GM23248 (cell line): ENCODE measurements at places on chromosomes 11 and 22. TPM values are rescaled to one million over a fixed set of nuclear protein-coding genes. Genes with fewer than 3 reads are reported as not detected.

DNA sequence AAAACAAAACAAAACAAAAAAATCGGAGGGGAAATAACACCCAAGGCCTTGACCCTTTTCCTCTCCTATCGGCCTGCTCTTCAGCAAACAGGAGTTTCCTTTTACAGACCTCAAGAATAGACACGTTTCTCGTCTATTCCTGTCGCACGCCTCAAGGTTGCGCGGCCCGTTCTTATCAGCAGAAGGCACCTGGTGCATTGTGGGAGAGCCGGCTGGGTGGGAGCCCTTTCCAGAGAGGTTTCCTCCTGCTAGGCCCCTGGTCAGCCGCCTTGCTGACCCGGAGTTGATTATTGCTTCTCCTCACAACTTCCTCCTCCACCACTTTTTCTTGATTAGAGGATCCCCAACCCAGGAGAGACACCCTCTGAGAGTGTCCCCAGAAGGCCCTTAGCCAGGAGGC lies 497.3 kb downstream of the MIAT start:
- no peak for DNase-seq

DNA sequence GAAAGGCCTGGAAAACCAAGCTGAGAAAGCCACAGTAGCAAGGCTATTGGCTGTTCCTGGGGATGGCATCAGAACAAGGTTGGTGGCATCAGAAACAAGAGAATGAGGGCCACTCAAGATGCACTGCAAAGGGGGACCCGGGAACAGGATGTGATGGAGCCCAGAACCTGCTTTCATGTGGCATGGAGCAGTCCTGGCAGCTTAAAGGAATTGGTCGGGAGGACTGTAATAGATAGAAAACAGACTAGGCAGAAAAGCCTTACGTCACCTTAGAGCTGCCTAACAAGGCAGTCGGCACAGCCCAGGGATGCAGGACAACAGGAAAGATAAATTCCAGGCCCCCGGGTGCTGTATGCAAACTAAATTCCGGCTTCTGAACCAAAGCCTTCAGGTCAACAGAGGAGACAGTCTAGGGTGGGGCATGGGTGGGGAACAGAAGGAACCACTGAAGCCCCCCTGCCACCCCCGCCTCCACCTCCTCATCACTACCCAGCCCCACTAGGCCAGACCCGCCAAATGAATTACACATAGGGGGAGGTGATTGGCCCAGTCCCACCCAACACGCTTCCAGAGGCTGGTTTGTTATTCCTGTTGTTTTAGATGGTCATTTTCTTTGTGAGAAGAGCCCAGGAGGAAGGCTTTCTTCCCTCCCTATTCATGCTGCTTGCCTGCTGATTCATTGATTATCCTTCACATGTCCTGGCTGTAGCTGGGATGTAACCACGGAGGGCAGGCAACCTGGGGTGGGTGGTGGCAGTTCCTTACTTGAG lies 25.7 kb upstream of the LRRC55 start:
- no peak for DNase-seq

- DNase-seq = peak; percentile 70
These were observed 2.3 kb downstream of the CCDC86 start for GRCh38 chr11:60844045-60844869.

DNA sequence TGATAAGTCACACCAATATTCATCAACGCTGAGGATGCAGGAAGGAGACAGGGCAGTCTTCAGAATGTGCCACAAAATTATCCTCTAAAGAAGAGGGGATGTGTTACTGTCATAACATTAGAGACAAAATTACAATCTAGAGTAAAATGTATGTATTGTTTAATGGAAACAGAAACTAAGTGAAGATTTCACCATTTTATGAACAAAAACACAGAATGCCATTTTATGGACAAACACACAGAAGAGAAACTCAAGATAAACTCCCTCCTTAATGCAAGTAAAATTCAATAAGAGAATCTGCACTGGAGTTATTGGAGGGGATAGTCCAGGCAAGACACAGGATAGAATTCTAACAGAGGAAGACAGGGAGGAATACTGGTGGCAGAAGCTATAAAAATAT lies 62.8 kb downstream of the LARGE2 start:
- DNase-seq = no peak

PIK3IP1 gene
- 8.3 and 16.1 TPM in 2 replicates for total RNA-seq
